ENCODE measurements at places on chromosomes 1 and 21.

- DNase-seq = no peak
Measured at GRCh38 chr1:81596341-81596740, 204.4 kb upstream of the ADGRL2 start.

- no peak for DNase-seq
Measured at GRCh38 chr1:207836591-207837347, 74.2 kb downstream of the CD34 start.

GRCh38 chr1:20903437-20903836, 116.3 kb upstream of the HP1BP3 start:
- DNase-seq = peak; percentile 14

DNA sequence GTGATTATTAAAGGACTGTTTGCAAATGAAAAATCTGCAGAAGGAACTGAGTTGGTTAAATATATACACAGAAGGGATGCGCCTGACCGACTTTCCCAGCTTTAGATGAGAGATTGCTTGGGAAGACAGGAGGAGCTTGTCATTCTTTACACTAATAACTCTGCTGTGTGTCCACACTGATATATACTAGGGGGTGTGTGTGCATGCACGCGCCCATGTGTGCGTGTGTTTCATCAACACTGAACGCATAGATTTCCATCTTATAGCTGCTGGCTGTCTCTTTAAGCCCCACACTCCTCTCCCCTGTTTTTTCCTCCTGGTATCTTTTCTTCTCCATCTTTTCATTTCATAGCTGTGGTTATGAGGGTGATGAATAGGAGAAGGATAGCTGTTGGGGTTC, 6.9 kb upstream of the KAZN start:
- DNase-seq = no peak

- DNase-seq = no peak
Measured at GRCh38 chr1:60847855-60848582, 234.3 kb upstream of the NFIA start.

DNA sequence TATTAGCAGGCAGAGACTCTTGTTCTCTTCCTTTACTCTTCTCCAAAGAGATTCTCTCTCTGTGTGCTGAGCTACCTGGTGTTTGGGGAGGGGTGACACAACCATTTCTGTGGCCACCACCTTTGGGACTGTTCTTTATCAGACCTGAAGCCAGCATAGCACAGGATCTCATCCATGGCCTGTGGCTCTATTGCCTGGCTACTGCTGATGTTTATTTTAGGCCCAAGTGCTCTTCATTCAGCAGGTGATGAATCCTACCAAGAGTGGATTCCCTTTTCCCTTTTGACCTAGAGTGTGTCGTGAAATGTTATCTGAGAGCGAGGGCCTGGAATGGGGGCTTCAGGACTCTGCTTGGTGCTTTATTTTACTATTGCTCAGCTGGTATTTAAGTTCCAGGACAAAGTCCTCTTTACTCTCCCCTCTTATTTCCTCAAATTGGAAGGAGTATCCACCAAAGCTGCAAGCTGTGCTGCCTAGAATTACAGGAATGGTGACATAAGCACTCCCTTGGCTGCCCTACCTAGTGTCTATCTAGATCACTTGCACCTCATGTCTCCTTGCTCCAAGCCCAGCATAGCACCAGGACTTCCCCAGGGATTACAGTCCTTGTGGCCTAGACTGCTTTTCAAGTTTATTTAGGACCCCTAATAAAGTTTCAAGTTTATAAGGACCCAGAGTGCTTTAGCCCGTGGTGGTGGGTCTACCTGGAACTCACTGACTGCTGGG, 94.7 kb upstream of the GPR52 start:
- DNase-seq = no peak

GRCh38 chr1:1004780-1005697, 5.1 kb upstream of the HES4 start:
- DNase-seq = peak; percentile 49

GRCh38 chr1:189496768-189497167, 980.9 kb downstream of the BRINP3 start:
- DNase-seq = no peak

GRCh38 chr1:190259424-190259823, 218.2 kb downstream of the BRINP3 start:
- DNase-seq = no peak

DNA sequence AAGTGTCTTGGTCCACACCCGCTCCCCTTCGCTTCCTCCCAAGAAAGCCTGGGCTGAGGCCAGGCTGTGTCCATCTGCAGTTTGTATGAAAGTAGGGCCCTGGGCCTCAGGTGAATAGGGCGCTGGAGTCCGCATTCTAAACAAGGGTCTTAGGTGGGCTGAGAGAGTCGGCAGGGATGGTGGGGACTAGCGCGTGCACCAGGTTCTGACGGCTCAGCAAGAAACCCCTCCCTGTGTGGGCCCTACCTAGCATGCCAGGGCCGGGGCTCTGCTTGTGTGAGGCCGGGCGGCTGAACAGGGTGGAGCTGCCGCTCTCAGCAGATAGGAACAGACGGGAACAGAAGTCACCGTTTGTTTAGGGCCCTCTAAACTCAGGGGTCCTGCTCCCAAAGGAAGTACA, 1.7 kb downstream of the ACTRT2 start:
- no peak for DNase-seq

- no peak for DNase-seq
Measured at GRCh38 chr1:87462894-87463293, 134.2 kb downstream of the LMO4 start.

DNA sequence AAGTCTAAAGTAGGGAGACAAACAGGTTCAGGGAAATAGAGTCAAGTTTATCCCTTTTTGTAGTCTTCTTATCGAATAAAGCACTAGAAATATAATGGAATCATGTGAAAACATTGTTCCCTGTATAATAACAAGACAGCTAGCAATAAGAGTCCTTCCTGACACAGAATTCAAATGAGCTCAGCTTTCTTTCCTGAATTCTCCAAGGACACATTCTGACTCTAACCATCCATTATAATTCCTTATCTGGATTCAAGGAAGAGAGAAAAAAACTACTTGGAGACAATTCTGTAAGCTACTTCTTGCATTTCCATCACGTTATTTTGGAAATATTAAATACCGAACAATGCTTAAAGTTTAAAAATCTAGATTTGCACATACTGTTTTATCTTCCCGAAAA, 58.8 kb downstream of the ANKRD13C start:
- no peak for DNase-seq

- no peak for DNase-seq
Measured at GRCh38 chr1:238998577-238998976, 387.8 kb upstream of the CHRM3 start.

DNA sequence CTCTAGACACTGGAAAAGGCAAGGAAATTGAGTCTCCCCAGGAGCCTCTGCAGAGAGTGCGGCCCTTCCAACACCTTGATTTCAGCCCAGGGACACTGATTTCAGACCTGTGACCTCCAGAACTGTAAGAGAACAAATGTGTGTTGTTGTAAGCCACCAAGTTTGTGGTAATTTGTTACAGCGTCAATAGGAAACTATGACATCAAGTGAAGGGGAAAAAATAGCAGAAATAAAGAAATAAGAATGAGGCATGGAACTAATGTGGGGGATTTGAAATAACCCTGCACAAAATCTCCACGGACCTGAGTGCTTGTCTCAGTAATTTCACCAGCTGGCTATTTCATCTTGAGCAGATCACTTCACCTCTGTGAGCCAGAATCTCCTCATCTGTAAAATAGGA, 227.8 kb upstream of the JUN start:
- DNase-seq = no peak

DNA sequence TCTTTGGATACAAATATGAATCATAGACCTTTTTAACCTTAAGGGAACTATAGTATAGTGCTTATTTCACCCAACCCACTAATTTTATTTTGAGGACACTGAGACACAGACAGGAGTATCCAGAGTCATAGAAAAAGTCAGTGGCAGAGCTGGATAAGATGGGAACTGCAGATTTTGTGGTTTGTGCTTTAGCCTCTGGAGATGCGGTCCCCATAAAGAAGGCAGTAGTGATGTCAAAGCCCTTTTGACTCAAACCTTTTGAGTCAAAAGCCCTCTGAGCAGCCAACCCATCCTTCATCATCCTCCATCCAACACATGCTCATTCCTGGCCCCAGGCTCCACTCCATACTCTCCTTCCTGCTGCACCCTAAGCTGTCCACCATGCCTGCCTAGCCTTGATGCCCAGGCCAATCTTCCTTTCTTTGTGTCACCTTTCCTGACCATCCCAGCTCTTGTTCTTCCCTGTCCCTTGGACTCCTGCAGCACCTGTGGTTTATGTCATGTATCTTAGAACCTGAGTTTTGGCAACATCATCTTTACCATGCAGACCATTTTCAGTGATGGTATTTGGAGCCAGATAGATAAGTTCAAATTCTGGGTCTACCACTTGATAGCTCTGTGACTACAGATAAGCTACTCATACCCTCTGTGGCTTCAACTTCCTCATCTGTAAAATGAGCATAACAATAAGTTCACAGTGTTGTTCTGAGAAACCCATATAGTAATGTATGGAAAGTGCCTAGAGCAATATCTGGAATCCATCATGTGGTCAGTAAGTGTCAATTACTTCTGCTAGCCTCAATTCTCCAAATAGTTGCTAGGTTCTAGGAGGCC, 20.1 kb downstream of the SLAMF1 start:
- no peak for DNase-seq

DNA sequence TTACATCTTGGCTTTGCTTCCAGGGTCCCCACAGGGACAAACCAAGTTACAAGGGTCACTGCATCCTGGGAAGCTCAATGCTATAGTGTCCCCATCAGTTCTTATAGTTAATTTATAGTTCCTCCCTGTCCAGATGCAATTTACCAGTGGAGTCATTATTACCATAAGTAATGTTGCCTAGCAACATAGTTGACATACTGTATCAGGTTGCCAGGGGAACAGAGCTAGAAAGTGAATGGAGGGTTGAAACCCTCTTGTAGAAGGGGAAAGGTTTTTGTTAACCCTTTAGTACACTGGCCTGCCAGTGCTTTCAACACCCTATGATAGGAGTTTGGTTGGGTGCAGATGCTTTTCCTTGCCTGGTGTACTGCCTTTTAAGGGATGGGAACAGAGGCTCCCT, 34.3 kb upstream of the TTC4 start:
- DNase-seq = peak; percentile 76

DNA sequence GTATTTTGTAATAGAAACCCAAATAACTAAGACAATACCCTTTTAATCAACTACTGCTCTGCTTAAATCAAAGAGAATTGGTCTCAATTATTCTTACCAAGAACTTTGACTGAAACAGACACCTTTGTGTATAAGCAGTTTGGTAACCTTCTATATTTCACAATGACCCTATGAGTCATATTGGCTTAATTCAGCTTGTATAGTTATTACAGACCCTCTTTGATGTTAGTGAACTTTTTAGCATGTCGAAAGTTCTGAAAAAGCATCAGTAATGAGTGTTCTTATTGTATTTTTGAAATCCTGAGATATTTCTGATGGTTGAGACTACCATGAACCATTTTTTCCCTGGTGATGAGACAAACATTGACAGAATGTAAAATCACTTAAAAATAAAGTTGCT, 43.3 kb upstream of the RABGAP1L start:
- DNase-seq = no peak

DNA sequence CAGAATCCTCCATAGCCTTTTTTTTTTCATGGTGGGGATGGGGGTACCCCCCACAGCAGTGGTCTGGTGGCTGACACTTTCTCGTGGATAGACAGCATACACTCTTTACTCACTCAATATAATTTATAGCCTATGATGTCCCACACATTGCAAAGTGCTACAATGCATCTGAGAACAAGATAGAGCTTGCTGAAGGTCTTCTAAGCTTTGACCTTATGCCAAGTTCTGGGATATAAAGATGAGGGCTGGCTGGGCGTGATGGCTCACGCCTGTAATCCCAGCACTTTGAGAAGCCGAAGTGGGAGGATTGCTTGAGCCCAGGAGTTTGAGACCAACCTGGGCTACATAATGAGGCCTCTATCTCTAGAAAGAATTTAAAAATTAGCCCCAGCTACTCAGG, 78.0 kb downstream of the MPZL1 start:
- DNase-seq = no peak

DNA sequence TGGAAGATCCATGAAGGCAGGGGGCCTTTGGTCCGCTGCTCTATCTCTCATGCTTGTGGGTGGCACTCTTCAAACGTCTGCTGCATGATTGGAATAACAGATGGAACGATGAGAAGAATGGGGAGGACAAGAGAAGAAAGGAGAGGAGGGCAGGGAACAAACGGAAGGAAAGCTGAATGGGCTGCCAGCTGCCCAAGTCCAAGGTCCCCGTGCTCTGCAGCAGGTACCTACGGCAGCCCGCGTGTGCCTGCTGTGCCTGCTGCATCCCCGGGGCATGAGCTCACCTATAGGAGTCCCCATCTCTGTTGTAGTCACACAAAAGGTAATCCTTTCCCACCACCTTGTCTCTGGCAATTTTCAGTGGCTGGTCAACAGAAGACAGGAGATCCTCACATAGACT, 73.1 kb downstream of the SLC66A1 start:
- no peak for DNase-seq

- no peak for DNase-seq
Measured at GRCh38 chr21:27268290-27268689, 301.4 kb upstream of the ADAMTS5 start.

- DNase-seq = no peak
Measured at GRCh38 chr1:97105531-97105930, 383.9 kb downstream of the PTBP2 start.

DNA sequence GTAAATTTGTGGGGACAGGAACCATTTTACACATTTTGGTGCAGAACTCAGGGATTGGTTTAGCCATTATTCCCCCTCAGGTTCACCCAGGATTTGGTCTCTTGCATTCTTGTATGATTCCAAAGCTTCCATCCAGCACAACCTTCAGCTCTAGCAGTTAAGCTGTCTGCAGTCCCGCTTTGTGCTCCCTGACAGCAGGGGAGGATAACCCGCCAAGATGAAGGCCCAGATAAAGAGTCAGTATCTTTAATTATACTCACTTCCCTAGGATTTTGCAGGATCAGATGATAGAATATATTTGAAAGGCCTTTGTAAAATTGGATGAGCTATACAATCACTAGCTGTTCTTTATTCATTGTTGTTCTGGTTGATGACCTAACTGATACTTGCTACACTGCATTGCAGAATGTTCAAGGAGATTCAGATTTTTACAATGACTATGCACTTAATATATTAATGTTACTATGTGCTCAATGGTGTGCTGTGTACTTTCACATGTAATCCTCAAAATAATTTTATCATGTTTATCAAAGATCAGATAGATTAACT, 49.8 kb downstream of the SLC16A1 start:
- no peak for DNase-seq

DNA sequence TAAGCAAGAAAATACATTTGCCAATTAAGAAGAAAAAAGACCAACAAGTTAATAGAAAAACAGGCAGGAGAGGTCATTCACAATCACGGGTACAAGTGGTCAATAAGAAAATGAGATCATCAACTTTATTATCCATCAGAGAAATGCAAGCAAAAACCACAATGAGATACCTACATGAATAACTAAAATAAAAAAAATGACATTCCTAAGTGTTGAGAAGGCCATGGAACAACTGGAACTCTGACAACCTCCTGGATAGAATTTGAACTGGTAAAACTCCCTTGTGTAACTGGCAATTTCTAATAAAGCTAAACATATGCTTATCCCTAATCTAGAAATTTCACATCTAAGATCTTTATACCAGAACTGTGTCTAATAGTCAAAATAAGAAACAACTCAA, 135.4 kb upstream of the BACE2 start:
- DNase-seq = no peak

GRCh38 chr1:203630697-203631096, 4.1 kb downstream of the ATP2B4 start:
- DNase-seq = no peak

GRCh38 chr1:31981456-31981839, 32.2 kb upstream of the KHDRBS1 start:
- no peak for DNase-seq
